Tibial nerve (tissue), 4 donors: ENCODE measurements at places on chromosomes 1 and 21. TPM values are rescaled to one million over a fixed set of nuclear protein-coding genes. Genes with fewer than 3 reads are reported as not detected.
A peak's percentile ranks its signal among the peaks of the same experiment; 100 is the strongest.

The TEX38 gene
- not detected for total RNA-seq

DNA sequence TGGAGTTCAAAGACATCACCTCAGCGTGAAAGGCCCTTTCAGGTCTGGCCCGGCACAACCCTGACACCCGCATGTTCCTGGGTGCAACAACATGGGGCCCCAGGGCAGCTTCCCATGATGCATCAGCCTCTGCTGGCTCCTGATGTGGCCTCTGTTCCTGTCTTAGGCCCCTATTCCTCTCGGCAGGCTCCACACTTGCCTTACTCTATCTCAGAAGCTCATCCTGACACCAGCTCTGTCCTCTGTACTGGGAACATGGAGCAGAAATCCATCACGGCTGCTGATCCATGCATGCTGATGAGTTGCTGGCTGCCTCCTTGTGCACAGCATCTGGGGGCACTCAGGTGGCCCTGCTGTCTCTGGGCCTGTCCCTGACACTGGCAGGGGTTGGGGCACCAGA lies 74.6 kb downstream of the ADARB1 start:
- DNase-seq = no peak

The CFHR5 gene
- total RNA-seq = not detected

DNA sequence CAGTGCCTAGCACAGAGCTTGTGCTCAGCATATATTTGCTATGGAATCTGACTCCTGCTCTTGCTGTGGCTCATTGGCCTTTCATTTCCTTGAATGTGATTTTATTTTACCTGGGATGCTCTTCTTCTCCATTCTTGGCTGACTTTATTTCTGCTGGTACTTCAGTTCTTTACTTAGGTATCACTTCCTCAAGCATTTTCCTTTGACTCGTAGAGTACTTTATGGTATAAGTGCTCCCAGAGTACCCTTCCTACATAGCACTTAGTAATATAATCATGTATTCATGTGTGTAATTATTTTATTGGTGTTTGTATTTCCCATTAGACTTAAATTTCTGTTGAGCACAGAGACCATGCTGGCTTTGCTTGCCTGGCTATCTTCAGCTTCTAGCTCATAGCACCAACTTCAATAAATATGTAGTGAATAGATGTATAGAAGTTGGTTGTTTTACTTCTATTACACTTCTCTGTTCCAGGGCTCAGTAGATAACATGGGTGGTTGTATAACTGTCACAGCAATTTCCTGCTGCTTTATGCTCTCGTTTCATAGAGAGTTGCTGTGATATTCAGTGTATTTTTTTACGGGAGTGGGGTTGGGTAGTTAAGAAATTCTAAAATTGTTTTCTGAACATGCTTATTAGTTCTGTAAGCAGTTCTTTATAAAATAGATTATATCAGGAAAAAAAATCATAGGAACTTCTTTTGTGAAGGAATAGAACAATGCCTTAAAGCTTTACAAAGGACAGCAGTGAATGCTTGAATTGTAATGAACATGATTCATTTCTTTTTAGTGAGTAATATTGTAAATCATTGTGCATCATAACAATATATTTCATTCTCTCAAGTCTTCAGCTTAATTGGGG lies 112.2 kb downstream of the NEK7 start:
- no peak for DNase-seq

GRCh38 chr1:53182111-53182593 lies 14.5 kb upstream of the CPT2 start:
- DNase-seq = peak; percentile 96

The TMEM51 gene
- 9.3 TPM for total RNA-seq

DNA sequence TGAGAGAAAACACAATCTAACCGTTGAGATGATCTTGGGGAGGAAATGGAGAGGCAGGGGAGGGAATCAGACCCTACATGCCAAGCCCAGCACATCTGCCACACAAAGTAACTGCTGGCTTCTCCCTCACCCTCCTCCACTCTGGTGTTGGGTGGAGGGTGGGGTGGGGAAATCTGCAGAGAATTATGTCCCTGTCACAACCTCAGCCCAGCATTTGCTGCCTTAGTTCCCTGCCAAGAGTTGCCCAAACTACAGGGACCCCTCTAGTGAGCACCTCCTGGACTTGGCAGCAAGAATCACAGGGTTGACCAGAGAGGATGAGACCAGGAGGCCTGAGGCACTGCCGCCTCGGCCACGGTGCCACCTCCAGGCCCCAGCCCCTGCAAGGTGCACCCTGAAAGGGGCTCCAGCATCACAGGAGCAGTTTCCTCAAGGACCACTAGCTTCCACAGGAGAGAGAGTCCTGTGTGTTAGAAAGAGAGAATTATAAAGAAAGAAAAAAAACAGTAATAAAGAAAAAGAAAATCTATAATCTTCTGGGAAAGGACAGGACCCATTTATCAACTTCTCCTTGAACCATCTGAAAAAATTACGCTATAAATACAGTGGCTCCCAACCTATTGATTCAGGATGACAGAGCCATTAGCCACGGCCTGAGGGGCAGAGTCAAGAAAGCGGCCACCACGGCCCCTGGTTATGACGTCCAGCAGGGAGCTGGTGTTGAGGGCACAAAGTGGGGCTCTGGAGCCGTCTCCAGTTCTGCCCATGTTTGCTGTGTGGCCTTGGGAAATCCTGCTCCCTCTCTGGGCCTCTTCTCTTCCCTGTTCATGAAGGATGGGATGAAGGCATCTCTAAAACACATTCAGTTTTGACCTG lies 451.7 kb downstream of the MATN1 start:
- DNase-seq = no peak

The LAMC2 gene
- 11.4 TPM for total RNA-seq

- no peak for DNase-seq
Observed at GRCh38 chr1:231636157-231636556, 9.6 kb downstream of the DISC1 start.

GRCh38 chr1:73517603-73518191 lies 680.3 kb downstream of the LRRIQ3 start:
- DNase-seq = no peak

- no peak for DNase-seq
Observed at GRCh38 chr21:44823179-44823660, 5.4 kb upstream of the SUMO3 start.

DNA sequence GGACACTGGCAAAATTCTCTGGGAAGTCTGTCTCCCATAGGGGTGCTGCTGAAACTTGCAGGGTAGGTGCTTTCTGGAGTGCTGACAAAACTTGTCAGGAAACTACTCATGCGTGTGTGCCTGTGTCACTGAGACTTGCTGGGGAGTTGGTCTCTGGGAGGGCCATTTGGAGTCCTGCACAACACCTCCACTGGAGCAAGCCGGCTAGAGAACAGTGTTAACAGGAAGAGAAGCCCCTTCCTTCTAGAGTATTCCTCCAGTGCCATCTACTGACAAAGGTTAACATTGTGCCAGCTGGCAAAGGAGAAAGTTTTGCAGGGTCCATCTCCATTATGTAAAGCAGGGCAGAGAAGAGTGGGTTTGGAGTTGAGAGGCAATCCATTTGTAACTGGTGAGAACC lies 30.0 kb downstream of the ZMYM4 start:
- DNase-seq = no peak

DNA sequence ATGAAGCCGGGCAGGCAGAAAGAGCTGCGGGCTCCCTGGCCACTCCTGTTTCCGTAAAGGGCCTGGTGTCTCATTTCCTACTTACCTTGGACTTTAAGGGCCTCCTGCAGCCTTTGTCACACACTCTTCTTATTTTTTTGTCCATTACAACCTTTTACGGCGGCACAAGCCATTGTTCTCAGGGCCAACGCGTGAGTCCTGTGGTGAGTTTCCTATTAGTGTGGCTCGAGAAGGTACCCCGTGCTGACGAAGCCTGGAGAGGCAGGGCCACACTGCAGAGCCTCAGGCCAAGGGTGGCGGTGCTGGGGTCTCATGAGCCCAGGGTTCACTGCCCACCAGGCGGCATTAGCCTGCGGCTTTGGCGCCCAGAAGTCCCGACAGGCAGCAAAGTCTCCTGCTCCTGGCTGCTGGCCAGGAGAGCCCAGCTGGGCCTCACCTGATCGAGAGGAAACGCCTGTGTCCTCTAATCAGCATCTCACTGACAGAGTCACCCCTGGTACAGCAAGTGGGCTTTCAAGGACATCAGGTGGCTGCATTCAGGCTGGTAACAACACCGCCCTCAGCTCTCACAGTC lies 62.0 kb downstream of the SIK1 start:
- DNase-seq = no peak
